Right renal cortex interstitium (tissue), 3 donors: ENCODE measurements at places on chromosomes 12 and 14. TPM values are rescaled to one million over a fixed set of nuclear protein-coding genes. Genes with fewer than 3 reads are reported as not detected.

The NPFF gene
- 1.4 TPM for polyA plus RNA-seq

The TOMM20L gene
- 2.1 TPM for polyA plus RNA-seq

DNA sequence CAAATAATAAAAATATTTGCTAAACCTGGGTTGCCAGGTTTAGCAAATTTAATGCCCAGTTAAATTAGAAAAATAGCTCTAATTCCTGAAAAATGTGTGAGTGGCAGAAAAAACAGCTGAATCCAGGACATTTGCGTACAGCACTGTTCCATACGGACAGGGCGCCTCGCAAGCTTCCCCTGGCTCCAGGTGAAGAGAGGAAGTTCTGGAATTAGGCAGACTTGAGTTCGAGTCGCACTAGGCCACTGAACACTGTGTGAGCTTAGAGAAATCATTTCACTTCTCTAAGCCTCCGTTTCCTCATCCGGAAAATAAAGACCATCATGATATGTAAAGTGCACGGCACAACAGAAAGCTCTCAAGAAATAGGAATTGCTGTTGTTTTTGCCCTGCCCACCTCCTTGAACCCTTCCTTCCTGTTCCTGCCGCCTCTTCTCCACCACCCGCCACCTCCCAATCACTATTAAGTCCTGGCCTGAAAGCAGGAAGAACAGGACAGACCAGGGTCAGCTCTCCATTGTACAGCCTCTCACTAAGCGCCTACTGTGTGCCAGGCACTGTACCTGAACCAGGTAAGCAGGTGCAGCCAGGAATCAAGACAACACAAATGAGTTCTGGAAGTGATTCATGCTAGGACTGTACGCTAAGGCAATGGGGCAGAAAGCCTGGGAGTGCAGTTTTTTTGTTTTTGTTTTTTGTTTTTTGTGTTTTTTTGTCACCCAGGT, 763 bp upstream of the PHETA1 start:
- no peak for DNase-seq

DNA sequence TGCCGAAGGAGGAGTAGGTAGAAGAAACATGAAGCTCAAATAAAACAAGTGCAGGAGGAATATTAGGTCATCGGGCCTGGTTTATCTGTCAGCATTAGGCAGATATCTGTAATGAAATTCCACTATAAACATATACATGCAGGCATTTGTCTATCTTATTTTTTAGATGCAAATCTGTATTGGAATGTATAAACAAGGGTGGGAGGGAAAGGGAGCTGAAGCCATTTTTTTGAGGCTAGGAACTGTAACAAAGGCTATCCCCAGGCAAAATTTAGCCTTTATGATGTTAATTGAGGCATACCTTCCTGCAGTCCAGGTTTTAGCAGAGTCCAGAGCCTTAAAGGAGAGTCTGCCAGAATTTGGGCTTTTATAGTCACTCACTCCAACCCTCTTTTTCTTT, 72.5 kb downstream of the PHLDA1 start:
- no peak for DNase-seq

DNA sequence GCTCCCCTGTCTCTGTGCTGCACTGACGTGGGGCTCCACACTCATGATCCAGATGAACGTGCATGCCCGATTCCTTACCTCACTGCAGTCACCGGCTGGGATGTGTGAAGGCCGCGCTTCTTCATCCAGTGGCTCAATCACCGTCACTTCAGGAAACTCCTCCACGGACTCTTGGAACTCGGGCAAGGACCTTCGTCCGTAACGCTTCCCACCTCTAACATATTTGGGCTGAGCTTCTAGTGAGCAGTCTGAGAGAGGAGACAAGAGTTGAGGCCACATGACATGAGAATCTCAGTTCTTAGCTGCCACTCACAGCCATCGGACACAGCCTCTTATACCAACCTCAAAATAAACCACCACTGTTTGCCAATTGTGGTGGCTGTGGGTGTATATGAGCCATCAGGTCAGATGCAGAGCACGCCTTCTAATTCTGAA, 38.3 kb downstream of the NIN start:
- no peak for DNase-seq

The CFAP251 gene
- 9.2 TPM for polyA plus RNA-seq
